ENCODE measurements at places on chromosomes 4 and X.
A peak's percentile ranks its signal among the peaks of the same experiment; 100 is the strongest.

- no peak for DNase-seq
These were observed 12.2 kb upstream of the PARM1 start for GRCh38 chr4:74920704-74921103.

DNA sequence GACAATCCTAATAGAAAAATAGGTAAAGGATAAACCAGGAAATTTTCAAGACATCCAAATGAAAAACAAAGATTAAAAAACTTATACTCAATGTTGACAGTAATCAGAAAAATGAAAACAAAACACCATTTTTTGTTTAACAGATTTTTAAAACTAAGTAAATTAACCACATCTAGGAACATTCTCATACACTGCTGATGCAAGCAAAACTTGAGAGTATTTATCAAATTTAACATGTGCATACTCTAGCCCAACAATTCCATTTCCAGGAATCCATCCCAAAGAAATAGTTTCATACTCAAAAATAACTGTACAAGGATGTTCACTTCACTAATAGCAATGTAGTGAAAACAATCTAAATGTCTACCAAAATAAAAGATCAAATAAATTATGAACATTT lies 11.5 kb downstream of the ANKRD17 start:
- DNase-seq = no peak

DNA sequence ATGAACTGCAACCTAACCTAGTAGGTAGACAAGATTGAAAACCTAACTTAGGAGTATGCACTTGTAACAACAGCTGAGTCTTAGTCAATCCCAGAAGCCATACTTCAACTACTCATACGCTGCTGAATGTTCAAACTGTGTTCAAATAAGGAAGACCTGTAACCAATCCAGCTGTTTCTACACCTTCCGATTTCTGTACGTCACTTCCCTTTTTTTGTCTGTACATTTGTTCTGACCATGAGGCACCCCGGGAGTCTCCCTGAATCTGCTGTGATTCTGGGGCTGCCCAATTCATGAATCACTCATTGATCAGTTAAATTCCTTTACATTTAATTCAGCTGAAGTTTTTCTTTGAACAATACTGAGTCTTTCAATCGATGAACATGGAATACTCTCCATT lies 89.5 kb downstream of the BMP3 start:
- DNase-seq = no peak

DNA sequence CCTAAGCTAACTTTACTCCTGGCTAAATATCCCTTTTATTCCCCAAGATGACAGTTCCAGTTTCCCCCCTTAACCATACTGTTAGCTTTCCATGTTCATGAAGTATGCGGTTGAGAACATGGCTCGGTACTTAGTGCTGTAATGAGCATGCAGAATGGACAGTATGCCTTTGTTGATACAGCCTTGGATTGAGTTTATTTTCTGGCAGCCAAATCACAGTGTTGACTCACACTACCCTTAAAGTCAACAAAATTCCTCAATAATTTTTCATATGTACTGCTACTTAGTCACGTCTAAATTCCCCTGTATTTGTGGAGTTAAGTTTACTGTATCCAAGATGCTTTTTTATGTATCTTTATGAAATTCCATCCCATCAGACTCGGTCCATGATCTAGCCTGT lies 1.4 kb upstream of the VEGFC start:
- DNase-seq = no peak

DNA sequence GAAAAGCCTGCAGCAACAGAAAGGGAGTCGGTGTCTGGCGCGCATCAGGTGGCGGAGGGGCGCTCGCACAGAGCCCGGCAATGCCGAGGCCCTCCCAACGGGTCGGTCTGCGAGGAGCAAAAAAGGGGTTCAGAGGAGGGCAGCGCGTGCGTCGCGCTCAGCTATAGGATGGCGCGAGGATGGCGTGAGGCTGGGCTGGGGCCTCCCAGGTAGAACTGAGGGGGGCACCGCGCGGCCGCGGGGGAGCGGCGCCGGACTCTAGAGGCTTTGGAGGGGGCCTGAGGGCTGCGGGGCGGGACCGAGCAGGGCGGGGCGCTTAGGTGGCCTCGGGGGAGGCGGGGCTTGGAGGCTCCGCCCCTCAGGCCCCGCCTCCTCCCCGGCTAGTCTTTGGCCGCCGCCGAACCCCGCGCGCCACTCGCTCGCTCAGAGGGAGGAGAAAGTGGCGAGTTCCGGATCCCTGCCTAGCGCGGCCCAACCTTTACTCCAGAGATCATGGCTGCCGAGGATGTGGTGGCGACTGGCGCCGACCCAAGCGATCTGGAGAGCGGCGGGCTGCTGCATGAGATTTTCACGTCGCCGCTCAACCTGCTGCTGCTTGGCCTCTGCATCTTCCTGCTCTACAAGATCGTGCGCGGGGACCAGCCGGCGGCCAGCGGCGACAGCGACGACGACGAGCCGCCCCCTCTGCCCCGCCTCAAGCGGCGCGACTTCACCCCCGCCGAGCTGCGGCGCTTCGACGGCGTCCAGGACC lies at the start of gene PGRMC1:
TSS of gene PGRMC1 (plus strand) at position 414 of the 751 bp plus-strand sequence. CDS start at position 493, 79 bp downstream.
- DNase-seq = peak; percentile 81

DNA sequence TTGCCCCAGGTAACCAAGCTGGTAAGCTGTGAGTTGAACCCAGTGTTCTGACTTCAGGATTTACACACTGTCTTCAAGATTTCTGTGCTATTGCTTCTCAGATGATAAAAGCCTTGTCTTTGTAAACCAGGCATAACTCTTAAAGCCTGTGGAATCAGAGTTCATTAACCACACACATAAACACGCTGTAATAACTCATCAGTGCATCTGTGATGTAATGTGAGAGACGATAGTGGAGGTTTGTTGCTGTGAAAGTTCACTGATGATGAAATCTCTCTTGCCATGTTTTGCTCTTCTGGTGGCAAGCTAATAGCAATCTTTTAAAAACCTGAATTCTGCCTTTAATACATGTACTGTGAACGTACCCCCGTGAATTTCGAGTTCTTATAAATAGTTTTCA lies 41.5 kb downstream of the CLCN4 start:
- no peak for DNase-seq

DNA sequence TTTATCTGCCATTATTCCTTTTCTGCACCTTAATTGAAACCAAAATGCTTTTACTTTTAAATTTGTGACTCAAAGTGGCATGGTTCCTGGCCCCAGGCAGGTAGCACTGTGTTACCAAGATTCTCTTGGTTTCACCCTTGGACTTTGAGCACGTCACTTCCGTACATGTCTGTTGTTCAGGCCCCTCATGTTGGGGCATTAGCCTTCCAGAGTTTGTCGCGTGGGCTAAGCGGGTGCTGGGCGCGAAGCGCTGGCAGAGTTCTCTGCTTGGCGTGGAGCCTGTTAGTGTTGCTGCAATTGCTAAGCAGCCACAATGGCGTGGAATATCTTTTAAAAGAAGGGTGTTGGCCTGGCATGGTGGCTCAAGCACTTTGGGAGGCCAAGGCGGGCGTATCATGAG lies 14.0 kb upstream of the TADA2B start:
- DNase-seq = no peak

GRCh38 chr4:3313139-3313538 lies 20.3 kb downstream of the RGS12 start:
- DNase-seq = no peak

GRCh38 chr4:38519666-38520065 lies 144.3 kb upstream of the KLF3 start:
- no peak for DNase-seq

DNA sequence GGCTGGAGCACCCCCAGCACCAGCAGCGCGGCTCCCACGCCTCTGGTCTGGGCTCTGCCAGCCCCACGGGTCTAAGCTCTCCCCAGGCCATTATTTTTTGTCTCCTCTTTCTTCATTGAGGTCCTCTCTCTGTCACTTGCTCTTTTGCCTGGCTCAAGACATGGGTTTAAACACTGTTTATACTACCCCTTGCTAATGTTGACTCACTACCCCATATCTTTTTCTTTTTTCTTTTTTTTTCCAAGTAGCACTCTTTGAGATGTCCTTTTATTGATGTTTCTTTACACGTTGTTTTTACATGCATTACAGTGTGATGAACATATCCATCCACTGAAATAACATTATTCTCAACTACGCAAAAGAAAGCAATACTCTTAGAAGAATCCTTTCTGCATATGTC lies 1.7 kb upstream of the ERVMER34-1 start:
- no peak for DNase-seq

DNA sequence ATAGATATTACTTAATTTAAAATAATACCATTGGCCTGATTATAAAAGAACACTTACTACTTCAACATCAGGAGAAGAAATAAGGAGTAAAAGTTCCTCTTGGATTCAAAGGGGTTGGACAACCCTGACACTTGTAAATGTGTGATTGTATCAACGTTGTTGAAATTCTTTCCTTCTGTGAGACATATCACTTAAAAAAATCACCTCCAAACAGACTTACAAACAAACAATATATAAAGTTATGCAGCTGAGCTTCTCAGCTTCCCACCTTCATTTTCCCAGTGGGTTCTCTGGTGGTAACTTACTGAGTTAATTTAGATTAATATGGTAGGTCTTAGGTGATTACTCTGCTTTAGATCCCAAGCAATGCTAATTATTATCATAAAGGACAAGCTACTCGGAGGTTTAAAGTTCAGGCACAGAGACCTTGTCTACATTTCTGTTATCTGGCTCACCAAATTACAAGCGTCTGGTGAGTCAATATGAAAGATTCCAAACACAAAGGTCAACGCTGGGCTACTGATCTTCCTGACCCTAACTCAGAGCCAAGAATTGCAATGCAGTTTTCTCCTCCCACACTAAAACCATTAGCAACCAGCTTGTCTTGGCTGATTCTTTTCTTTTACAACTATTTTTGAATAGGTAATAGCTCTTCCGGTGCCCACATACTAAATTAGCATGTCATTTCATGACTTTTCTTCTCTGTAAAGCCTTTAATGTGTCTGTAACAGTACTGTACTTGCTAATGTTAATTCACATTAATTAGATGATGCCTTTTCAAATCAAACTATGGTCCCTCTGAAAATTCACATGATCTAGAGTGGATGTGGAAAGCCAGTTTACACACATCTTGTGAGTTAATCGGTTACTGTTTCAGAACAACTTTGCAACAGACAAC lies 157.6 kb downstream of the RASL11B start:
- no peak for DNase-seq

DNA sequence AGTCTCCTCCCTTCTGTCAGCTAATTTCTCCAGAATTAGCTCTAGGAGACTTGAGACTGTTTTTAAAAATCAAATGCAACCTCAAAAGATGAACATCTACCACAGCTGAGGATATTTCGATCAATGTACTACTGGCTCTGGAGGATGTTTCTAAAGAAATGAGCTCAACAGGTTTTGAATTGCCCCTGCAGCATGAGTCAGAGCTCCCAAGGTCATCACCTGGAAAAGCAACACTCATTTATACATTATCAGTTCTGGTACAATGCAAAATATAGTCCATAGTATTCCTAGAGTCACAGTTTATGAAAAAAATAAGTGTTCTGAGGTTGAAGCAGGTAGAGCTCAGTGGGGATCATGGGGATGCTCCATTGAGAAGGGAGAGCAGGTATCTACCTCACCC lies 50.8 kb upstream of the MCF2 start:
- no peak for DNase-seq

DNA sequence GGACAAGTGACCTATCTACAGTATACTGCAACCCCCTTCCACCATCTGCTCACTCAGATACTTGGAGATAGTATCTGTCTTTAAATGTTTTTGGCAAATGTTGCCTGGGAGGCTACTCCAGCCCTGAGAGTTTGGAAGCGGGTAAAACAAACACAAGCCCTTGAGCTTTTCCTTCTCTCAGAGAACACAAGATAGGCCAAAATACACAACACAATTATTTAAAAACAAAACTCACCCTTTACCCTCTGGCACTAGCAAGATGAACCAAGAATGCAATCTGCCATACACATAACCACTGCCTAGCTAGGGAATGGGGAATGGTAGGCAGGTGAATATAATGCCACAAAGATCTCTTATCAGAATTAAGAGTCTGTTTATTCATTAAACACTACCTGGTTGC lies 324.7 kb upstream of the FAM47C start:
- DNase-seq = no peak

DNA sequence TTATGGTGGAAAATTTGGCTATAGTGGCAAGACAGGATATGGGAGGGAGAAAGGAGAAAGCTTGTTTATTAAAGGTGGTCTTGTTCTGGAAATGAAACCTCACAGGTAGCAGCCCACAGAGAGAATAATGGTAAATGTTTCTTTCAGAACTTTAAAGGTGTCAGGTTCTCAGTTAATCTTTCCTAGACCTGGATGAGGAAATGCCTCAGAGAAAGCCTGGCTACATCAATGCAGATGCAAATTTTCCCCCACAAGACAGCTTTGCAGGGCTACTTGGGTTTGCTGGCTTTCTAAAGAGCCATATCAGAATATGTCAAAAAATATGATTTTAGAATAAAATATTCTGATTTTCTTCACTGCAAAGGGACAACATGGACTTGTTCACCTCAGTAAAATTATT lies 715.0 kb downstream of the FAM133A start:
- DNase-seq = no peak

- DNase-seq = no peak
These were observed 2.5 kb downstream of the GALNT7 start for GRCh38 chr4:173171098-173171497.

GRCh38 chr4:25913056-25913850 lies 767 bp upstream of the SMIM20 start:
- peak; percentile 45 for DNase-seq

DNA sequence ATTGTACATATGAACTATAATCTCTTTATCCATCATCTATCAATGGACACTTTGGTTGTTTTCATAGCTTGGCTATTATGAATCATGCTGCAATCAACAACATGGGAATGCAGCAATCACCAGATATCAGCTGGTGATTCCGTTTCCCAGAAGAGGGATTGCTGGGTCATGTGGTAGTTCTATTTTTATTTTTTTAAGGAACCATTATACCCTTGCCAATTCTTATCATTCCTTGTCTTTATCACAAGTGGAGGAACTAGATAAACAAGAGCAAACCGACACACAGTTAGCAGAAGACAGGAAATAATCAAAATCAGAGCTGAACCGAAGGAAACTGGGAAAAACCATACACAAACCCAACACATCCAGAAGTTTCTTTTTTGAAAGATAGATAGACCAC lies 14.5 kb upstream of the LNX1 start:
- no peak for DNase-seq

DNA sequence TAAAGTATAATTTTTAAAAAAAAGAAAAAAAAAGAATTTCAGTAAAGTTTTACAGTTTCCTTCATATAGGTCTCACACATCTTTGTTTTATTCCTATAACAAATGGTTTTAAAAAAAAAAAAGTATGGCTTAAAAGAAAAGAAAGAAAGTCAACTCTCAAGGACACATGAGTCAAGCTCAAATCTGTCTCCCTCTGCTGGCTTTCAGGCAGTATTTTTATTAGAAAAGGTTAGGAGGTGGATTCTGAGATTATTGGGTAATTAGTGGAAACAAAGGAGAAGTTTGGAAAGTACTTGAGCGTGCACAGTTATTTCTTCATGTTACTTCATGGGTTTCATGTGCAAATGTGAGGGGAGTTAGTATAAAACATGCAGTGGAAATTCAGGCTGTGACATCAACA lies 36.6 kb upstream of the BTC start:
- DNase-seq = no peak

GRCh38 chrX:20060961-20061748 lies 55.6 kb downstream of the MAP7D2 start:
- DNase-seq = no peak
